Fibroblast of the aortic adventitia (primary cell): ENCODE measurements at places on chromosomes 7 and 10. TPM values are rescaled to one million over a fixed set of nuclear protein-coding genes. Genes with fewer than 3 reads are reported as not detected.
A peak's percentile ranks its signal among the peaks of the same experiment; 100 is the strongest.

- no peak for DNase-seq
These were observed 465.3 kb downstream of the PLXDC2 start for GRCh38 chr10:20281579-20281978.

DNA sequence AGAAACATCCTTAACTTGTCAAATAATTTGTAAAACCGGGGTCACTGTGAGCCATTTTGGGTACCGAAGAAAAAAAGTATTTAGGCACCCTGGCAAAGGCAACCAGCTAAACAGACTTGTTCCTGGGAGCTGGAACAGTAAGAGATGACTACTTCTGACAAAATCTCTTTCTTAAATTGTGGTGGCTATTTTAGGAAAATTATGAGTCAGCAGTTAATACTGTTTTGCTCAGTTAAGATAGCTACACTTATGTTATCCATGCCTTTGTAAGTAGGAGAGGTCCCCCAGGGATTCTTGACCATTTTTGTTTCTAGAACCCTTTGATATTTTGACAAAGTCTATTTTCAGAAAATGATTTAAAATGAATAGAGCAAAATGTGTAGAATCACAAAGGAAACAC lies 68.7 kb downstream of the TAX1BP1 start:
- peak; percentile 84 for DNase-seq

DNA sequence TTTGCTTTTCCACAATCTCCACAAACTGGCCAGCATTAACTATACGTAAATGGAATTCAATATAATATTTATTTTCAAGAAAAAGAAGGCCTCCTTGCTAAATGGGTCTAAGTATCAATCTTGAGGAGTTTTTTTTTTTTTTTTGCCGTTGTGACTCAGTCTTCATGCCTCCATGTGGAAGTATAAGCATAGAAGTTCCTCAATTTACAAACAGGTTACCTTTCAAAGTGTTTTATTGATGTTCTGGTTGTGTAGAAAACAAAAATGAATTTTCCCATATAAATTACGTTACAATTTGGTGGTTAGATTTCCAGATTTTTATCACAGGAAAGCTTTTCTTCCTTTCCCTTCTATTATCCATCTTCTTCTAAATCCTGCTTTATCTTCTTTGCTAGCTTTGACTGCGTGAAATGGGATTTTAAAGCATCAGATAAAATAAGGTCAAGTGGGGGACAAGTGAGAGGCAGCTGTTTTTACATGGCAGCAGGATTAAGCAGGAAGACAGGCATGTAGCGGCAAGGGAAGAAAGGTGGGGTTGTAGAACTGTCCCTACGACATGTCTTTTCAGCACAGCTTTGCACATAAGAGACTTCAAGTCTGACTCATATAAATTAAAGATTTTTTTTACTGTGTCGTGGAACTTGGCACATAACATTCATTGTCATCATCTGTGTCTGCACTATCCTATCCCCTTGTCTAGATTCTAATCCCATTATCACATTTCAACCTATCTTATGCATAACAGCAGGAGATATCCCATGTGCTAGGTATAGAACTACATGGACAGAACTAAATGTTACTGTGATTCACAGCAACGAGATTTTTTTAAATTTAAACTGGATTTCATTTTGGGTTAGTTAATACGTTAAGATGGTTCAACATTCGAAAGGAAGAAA lies 135.3 kb upstream of the FAM3C start:
- no peak for DNase-seq

GRCh38 chr7:43408981-43409380 lies 173.9 kb upstream of the STK17A start:
- DNase-seq: no peak

- no peak for DNase-seq
These were observed 87.2 kb upstream of the RPA3 start for GRCh38 chr7:7805511-7806153.

Gene OGDHL
- under 0.01 and 0.57 TPM in 2 replicates for total RNA-seq

DNA sequence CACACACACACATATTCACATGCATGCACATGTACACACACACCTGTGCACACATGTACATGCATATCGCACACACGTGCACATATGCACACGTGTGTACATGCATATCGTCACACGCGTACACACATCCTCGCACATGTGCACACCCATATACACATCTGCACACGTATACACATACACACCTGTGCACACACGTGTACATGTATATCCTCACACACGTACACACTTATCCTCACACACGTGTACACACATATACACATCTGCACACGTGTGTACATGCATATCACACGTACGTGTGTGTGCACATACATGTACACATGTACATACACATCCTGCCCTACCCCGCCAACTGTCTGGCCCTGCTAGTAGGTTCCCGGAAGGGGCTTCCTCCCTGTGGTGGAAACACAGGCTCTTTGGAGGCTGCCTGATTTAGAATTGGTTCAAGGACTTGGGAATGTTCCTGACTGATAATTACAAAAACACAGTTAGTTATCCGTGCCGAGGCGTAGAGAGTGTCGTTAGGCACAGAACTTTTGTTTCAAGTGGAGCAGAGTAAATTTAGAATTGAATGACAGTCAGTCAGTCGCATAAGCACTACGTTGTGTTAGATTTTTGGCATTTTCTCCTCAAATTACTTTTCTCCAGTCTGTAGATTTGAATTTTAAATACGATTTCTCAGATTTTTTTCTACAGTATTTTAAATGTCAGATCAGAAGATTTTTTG lies 18.5 kb upstream of the PRKAR1B start:
- no peak for DNase-seq

Gene GPR85
- 2.4 and 5.0 TPM in 2 replicates for total RNA-seq

Gene TCF7L2
- 8.8 and 14.8 TPM in 2 replicates for total RNA-seq

Gene AGR2
- total RNA-seq: 0.25 TPM in 1 of 2 replicates, not detected in the other

Gene SAMD8
- 29.3 and 38.1 TPM in 2 replicates for total RNA-seq

- DNase-seq: no peak
These were observed 93.6 kb downstream of the RGS10 start for GRCh38 chr10:119448628-119449584.

DNA sequence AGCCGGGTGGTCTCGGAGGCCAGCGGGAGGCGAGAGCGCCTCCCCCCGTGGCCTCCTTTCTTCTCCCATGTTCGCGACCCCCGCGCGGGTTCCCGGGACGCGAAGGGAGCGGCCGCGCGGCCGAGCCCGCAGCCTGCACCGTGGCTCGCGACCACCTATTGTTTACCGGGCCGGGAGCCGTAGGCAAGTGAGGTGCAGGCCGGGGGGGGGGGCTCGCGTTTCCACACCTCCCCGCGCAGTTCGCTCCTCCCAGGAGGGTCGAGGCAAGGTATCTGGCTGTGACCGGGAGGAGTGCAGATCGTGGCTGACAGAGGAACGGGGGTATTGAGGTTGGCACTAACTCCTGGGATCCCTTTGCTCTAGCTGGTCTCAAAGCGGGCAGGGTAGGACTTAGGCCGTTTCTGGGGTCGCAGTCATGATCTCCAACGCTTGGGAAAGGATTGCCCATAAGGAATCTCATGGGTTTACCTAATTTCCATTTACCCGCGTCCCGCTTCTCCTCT lies 734 bp downstream of the PTPN12 start:
- DNase-seq: no peak
